ENCODE measurements at places on chromosomes 11 and 22.

DNA sequence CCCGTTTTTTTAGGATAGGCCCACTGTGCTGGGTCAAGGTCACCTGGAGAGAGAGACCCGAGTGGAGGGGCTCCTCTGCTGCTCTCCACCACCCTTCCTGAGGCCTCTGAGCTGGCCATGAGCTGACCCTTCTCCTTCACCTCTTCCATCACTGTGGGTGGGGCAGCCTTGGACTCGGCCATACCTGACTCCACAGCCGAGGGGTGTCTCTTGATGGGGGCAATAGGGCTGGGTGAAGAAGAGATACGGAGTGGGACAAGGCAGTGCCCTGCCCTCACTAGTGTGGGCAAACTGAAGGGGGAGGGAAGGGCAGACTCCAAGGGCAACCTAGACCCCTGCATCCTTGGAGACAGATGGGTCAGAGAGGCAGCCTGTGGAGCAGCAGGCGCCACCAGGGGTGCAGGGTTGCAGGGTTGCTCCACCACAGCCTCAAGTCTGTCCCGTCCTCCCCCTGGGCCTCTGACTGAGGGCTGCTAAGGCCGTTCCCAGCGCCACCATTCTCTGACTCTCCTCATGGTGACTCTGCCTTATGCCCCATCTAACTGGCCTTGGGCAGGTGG, 20.1 kb upstream of the NECTIN1 start:
- DNase-seq, result no peak

DNA sequence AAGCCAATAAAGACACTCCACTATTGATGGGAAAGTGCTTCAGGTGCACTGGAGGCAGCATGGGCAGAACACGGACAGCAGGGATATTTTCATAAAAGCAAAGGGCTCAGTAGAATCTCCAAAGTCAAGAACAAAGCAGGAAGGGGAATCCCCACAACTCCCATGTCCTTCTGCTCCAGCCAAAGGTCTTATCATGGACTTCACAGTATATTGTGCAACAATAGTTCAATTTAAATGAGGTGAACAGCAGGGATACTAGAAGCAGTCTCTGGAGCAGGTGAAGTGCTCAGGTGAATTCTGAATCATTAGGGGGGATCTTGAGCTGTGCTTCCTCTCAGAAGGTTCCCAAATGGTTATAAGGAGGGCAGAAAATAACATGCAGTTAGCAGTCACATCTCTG, 6.6 kb upstream of the OR2D2 start:
- no peak for DNase-seq

DNA sequence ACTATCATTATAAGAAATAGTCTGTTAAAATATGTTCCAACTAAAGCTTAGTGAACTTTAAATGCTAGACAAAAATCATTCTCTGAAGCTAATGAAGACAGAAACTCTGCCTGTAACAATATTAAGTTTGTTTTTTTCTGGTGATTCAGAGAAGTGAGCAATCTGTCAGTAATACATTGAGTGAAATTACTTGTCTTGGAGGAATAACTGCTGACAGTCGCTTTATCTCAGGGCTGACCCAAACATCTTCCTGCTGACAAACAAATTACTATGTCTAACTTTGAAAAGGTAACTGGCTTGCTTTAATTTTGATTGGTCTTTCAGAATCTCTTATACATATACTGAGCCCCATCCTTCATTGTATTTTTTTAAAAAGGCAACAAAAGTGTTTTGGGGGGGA, 264.5 kb downstream of the SOX6 start:
- DNase-seq, result no peak

DNA sequence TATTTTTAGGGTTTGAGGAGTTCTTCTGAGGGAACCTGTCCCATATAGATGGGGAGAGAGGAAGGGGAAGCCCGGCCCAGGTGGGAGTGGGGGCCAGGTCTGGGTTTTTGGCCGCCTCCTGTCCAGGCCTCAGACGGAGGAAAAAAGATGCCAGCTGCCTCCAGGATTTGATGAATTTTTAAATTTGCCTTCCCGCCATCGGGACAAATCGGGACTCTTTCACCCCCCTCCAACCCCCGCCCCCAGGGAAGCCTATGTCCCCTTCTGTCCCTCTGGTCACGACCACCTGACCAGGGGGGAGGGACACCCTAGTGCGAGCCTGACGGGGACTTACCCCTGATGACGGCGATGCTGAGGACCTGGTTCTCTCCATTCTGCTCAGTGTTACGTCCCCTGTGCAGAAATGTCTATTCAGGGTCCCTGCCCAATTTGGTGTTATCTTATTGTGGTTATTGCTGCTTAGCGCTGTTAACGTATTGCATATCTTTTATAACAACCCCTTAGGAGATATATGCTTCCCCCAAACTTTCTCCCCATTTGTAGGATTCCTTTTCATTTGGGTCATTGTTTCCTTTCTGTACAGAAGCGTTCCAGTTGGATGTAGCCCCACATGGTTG, 115.9 kb upstream of the GRK3 start:
- peak; percentile 20 for DNase-seq

DNA sequence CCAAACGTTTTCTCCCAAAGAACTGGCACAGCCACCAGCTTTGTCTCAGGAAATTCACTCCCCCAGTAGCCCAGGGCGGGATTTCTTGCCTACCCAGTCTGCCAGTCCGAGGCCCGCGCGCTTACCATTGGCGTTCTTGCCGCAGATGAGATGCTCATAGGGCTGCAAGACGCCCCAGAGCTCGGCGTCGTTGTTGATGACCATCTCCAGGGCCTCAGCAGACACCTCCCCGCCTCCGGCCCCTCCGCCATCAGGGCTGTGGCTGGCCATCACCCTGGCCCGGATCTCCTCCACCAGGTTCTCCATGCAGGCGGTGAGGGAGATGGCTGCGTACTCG, 1.3 kb downstream of the ABTB2 start:
- DNase-seq, result no peak

DNA sequence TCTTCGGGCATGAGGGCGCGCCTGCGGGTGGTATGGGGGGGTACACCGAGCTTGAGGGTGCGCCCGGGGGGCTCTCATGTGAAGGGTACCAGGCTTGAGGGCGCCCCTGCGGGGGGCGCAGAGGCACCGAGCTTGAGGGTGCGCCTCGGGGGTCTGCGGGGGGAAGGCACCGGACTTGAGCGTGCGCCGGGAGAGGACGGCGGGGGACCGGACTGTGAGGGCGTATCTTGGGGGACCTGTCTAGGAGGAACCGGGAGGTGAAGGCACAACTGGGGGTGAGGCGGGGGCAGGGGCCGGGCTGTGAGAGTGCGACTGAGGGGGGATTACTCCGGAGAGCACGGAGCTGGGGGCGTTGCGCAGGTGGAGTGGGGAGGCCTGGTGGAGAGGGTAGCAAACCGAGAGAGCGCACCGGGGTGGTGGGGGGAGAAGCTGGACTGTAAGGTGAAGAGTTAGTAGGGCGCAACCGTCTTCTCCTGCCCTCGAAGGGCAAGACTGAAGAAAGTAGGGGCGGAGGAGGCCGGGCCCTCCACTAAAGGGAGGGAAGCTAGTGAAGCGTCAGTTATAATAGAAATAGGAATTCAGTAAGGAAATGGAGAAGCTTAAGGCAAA, 1.1 kb upstream of the DDX6 start:
- no peak for DNase-seq

- peak; percentile 88 for DNase-seq
Observed at GRCh38 chr11:61679893-61680621, at the start of gene DAGLA. Gene DAGLA, plus strand, starts transcription at chr11:61680391. Its CDS starts 39,765 bp downstream, at chr11:61720156.

GRCh38 chr22:39710380-39711150, 140.0 kb downstream of the CACNA1I start:
- no peak for DNase-seq

DNA sequence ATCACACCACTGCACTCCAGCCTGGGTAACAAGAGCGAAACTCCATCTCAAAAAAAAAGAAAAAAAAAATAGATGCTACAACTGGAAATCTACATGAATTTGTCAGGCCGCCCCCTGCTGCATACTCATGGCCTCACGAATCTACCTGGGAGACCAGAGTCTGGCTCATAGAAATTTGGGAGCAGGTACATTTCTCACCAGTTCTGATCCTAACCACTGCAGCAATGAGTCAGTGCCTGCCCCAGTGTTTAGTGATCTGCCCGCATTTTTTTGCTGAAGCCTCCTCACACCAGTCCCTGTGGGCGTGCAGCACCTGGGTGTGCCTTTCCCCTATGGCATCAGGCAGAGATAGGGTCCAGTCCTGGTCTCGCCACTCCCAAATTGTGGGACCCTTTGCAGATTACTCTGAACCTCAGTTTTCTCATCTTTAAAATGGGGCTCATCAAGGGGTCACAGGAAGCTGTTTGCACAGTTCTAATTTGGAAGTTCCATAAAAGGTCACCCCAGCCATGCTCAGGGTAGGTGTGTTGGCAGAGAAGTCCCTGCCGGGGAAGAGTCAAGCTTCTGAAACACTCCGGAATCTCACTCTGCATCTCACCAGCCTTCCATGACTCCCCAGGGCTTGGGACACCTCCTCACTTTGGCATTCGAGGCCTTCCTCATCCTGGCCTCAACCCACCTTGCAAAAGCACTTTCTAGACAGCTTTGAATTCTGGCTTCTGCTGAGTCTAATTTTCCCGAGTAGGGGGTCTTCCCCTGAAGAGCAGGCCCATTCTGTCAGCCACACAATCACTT, 39.3 kb upstream of the LINC01488 start:
- DNase-seq, result no peak

- DNase-seq, result no peak
Observed at GRCh38 chr11:119188067-119188466, 2.8 kb downstream of the NHERF4 start.

DNA sequence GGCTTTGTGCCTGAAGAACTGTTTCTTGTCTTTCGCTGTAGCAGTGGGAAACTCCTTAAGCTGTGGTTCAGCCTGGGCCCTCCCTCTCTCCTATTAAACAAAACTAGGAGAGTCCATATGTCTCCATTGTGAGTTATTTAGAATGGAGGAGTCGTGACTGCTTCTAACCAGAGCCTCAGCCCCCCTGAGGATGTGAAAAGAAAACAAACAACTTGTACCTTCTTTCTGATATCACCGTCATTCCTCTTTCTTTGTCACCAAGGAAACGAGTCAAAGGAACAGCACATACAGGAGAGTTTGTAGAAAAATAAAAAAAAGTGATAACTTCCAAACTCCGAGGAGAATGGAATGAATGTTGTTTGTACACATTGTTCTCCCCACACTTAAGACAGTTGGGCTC, 11.6 kb upstream of the EXT2 start:
- DNase-seq, result no peak

DNA sequence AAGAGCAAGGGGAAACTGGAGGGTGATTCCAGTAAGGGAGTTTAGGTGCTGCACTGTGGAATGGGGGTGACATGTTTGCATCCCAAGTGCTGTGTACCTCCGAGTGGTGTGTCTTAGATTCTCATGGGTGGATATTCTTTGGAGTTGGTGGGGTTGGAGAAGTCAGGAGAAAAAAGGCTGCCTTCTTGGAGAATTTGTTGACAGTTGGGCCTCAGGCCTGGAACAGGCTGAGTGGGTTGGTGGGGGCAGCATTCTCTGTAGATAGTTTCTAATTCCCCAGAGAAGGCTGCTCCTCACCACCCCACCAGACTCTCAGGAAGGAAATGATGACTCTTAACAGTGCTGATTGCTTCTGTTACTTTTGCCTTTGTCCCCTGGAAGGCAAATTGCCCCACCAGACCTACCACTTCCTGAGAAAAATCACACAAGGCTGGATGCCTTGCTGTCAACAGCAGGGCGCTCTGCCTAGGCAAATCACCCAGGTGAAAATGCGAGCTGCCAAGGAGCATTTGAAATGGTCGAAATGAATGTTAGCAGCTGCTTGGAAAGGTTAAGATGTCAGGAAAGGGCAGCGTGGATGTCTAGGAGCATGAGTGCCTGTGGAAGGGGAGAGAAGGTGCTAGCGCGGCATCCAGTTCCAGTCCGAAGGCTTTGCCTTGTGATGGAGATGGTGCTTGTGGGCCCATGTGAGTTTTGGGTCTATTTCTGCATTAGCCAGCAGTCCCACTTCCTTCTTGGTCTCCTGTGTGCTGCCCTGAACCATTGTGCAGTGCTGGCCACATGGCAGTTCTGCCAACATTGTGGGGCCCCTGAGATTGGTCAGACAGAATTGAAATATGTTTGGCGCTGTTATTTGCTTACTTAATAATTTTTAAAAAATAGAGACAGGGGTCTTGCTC, 29.7 kb upstream of the SORL1-AS1 start:
- DNase-seq, result peak; percentile 59

DNA sequence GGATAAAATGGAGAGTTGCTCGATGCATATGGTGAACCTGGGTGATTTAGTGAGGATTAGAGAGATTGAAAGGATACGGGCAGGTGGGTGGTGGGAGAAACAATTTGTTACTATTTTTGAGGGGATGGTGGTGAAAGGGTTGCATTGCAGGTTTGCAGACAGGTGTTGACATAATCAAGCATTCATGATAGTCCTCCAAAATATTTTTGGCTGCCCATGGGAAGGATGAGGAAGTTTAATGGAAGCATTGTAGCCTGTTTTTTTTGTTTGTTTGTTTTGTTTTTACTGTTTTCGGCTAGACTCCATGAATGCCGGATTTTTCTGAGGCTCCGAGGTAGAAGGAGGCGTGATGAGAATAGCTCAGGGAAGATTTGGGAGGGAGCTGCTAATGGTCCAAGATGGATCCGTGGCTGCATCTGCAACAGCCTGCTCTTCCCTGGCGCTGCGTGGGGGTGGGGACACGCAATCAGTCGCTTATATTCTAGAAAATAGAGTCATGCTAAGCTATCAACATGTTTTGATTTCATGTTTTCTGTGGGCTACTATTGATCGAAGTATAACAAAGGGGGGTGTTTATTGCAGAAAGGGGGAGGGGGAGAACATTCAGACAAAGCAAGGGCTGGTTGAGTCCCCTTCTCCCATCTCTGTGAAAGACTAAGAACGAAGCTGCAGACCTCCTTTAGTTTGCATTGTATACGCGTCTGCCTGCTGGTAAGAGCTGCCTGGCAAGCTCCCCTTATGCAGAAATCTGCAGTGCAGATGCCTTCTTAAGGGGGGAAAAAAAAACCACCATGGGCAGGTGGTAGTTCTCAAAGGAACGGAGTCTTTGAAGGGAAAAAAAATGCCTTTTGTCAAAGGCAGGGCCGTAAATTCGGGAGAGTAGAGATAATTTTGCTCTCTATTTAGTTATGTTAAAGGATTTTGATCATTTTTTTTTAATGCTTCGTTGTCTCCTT, 1.0 kb downstream of the RTN3 start:
- DNase-seq, result no peak

DNA sequence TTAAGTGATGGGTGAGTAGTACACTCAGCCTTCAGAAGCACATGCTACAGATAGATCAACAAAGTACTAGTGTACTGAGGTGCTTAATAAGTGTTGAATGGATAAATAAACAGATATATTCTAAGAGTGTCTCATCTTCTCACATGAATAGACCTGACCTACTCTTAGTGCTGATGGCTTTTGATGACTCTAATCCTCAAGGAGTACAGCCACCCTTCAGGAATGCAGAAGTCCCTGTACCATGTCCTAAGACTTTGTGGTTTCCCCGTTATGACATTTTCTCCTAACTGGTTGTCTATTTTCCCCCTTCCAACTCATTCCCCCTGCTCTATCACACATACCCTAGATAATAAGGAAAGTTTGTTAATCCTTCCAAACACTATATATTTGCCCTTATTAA, 61.6 kb downstream of the C11orf65 start:
- DNase-seq, result no peak

DNA sequence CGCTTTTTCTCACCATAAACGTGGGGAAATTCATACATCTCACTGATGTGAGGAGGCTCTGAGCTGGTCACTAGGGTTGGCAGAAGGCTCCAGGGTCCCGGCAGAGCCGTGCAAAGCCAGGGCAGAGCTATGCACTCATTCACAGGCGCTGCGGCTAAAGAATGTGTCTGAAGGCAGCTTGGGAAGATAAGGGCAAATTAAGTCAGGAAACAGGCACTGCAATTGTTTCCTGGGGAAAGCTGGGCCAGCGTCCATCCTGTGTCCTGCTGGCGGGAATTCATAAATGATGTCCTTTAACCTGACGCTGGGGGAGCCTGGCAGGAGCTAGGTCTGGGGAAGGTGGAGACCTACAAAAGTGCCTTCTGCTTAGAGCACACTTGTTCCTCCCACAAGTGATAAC, 27.6 kb downstream of the PKNOX2 start:
- no peak for DNase-seq
